ENCODE measurements at places on chromosomes 4 and X.

GRCh38 chr4:6360385-6360784, 90.7 kb downstream of the WFS1 start:
- no peak for DNase-seq

DNA sequence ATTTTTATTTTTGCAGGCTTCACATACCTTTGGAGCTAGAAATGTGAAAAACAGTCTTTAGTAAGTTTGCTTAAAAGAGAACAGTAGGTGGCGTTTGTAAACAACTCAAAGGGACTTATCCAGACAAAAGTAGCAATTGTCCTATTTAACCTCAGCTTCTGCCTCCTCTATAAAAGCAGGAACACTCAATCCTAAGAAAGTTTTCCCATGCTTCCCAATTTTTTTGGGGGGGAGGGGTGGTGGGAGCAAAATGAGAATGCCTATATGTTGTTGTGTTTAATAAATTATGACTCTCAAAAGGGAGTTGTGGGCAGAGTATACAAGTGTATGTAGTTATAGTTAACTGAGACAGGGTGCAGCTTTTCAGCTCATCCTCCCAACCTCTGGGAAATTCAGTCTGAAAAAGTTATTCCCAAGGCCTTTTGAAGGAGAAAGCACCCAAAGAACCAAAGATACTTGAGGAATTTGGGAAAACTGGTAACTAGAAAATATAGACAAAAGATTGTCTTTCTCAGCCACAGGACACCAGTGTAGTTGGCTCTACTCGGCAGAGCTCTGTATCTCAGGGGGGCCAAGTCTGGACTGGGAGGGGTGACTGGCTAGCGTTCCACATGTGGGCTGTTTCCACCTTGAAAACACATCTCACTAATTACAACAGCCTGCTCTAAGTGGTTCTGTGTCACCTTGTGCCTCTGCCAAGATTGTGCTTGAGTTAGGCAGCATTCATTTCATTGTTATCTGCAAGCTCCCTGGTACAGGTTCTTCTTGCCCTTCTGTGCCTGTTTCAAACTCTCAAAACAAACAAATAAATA, 2.8 kb downstream of the SFRP2 start:
- no peak for DNase-seq

- DNase-seq, result no peak
These were observed 25.8 kb downstream of the PPP3CA start for GRCh38 chr4:101321481-101322042.

GRCh38 chr4:185304944-185305690, 90.6 kb downstream of the LRP2BP start:
- DNase-seq, result peak; percentile 30

GRCh38 chr4:47084111-47084510, 52.7 kb downstream of the GABRB1 start:
- DNase-seq, result no peak

DNA sequence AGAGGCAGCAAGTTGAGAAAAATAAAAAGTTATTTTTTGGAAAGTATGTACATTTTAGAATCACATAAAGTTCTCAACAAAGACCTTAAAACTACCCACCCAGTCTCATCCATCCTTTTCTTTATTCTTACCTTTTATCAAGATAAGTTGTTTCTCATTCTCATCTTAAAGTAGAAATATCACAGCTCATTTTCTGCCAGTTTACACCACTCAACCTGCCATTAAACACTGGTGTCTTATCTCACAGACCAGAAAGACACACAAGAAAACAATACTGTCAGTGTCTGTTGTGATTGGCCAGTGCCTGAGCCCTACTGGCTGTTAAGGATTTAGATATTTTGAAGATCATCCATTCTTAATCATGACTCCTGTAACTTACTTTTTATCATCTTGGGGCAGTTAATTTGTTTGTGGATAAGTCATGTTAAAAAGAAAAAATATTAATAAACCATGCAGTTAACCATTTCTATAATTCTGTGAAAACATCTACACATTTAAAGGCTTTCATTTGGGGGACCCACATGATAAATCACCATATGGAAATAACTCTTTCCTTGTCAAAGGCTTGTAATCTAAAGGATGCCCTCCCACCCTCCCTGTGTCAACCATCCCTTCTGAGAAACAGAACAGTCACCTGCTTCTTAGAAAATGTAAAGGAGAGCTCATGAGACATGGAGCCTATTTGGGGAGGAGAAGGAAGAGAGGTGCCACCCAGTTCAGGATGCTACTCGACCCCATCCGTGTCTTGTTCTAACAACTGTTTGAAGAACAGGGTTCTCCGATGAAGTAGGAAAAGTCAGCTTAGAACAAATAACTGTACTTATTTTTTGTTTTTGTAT, 897.2 kb upstream of the INTU start:
- DNase-seq, result no peak

GRCh38 chr4:121675715-121676114, 21.1 kb downstream of the ANXA5 start:
- DNase-seq, result no peak

DNA sequence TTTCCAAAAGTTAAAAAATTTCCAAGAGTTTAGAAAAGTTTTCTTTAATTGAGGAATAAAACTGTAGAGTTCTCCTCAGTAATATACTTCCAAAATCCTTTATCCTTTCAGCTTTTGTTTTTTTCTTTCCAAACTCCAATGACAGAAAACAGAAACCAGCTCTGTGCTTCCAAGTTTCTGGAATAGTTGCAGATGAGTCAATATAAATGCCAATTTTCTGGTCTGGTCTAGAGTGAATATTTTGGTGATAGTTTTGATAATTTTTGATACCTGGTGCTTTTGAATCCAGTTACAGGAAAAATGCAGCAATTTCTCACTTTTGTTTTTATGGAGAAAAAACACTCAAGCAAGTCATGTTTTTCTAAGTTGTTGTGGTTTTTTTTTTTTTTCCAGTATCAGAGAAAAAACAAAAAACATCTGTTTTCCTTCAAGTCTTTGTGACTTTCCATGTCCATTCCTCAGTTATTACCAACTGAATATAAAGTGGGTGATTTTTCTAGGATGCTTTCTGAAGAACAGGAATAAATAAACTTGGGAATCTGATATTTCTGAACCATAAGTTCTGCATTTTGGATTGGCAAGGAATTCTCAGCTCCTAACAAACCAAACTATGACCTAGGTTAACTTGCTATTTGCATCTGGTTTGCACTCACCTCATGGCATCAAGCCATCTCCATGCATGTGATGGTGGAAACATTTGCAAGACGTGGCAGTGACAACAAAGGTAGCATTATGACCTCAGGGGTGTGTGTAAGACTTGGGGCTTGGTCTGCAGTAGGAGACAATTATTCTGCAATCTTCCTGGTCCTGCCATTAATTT, 139.1 kb downstream of the VEGFC start:
- no peak for DNase-seq

DNA sequence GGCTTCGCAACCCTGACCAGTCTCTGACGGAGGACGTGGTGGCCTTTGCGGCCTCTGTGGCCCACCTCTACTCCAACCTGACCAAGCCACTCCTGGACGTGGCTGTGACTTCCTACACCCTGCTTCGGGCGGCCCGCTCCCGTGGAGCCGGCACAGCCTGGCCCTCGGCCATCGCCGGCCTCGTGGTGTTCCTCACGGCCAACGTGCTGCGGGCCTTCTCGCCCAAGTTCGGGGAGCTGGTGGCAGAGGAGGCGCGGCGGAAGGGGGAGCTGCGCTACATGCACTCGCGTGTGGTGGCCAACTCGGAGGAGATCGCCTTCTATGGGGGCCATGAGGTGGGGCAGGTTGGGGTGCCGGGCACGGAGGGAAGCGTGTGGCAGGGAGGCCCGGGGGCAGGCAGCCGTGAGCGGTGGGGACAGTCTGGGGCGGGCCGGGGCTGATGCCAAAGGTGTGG, 1.2 kb downstream of the ABCD1 start:
- DNase-seq, result no peak

- peak; percentile 27 for DNase-seq
These were observed at the start of gene SPATA18 for GRCh38 chr4:52051213-52051614. Gene SPATA18 (plus strand): TSS chr4:52051304. CDS start chr4:52051705, 401 bp downstream.

Data from activated T-cell treated with anti-CD3 and anti-CD28 coated beads, Interleukin-2, amount 50 U/mL, for 24 hours (primary cell).